8988T (cell line): ENCODE measurements at places on chromosomes 3 and 15.

DNA sequence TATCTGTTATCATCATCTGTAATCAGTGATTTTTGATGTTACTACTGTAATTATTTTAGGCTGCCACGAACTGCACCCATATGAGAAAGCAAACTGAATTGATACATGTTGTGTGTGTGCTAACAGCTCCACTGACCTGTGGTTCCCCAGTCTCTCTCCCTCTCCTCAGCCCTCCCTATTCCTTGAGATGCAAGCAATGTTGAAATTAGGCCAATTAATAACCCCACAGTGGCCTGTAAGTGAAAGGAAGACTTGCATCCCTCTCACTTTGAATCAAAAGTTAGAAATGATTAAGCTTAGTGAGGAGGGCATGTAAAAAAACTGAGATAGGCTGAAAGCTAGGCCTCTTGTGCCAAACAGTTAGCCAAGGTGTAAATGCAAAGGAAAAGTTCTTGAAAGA, 218.6 kb upstream of the LRRFIP2 start:
- DNase-seq, result no peak

DNA sequence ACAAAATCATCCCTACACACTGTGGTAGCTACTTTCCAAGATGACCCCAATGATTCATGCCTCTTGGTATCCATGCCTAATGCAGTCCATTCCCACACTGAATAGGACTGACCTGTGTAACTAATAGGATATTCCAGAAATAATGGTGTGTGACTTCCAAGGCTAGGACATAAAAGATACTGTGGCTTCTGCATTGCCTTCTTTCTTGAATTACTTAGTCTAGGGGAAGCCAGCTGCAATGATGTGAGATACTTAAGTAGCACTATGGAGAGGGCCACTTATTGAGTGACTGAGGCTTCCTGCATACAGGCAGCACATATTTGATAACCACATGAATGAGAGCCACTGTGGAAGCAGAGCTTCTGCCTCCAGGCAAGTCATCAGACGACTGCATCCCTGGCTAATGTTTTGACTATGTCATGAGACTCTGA, 50.1 kb downstream of the NR1I2 start:
- no peak for DNase-seq

DNA sequence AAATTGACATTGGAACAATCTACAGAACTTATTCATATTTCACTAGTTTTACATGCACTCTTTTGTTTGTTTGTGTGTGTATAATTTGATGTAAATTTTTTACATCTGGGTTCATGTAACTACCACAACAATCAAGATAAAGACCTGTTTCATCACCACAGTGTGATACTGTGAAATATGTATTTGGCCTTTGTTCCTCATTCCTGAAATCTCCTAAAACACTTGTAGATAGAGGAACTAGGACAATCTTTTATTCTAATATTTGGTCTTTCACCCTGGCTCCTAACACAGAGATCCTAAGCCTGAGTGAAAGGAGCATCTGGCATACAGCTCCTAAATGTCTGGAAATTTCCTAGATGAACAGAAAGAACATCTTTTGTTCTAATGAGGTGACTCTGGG, 155.0 kb upstream of the GPR149 start:
- no peak for DNase-seq

GRCh38 chr3:148797795-148798194, 29.8 kb upstream of the CPB1 start:
- no peak for DNase-seq

- DNase-seq, result no peak
Observed at GRCh38 chr15:81163961-81164800, 30.1 kb downstream of the CFAP161 start.

DNA sequence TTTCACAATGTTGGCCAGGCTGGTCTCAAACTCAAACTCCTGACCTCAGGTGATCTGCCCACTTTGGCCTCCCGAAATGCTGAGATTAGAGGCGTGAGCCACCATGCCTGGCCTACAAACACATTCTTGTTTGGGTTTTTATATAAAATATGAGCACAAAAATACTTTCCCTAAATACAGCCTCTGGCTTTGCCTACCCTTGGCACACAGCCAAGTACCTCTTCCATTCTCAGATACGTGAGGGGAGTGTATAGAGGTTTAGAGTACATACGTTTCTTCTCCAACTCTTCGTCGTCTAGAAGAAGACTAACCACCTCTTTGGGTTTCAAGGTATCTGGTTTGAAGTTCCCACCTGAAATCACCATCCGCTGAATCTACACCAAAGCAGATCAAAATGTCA, 33.5 kb downstream of the CHAC1 start:
- no peak for DNase-seq

DNA sequence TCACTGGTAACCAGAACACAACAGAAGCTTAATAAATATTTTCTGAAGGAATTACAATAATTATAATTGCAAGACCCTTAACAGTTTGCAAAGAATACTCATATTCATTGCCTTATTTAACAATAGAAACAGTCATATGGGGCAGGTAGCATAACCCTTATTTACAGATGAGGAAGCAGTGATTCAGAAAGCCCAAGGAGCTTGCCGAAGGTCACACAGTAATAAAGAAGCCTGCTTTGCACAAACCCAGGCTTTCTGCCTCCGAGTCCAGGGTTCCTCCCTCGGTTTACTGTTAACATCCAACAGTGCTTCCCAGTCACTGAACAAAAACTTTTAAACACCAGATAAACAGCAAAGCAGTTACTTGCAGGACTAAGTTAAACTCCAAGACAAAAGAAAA, 35.3 kb downstream of the SRGAP3 start:
- DNase-seq, result no peak

- DNase-seq, result peak; percentile 66
Observed at GRCh38 chr3:50487181-50487580, 16.3 kb downstream of the CACNA2D2 start.

GRCh38 chr3:98645039-98645438, 51.6 kb upstream of the CPOX start:
- no peak for DNase-seq

- no peak for DNase-seq
Observed at GRCh38 chr15:92365084-92365483, 28.6 kb upstream of the ST8SIA2 start.

GRCh38 chr15:64665179-64665578, 110.2 kb downstream of the RBPMS2 start:
- DNase-seq, result no peak

- DNase-seq, result no peak
Observed at GRCh38 chr15:48634893-48635292, 10.6 kb downstream of the FBN1 start.

DNA sequence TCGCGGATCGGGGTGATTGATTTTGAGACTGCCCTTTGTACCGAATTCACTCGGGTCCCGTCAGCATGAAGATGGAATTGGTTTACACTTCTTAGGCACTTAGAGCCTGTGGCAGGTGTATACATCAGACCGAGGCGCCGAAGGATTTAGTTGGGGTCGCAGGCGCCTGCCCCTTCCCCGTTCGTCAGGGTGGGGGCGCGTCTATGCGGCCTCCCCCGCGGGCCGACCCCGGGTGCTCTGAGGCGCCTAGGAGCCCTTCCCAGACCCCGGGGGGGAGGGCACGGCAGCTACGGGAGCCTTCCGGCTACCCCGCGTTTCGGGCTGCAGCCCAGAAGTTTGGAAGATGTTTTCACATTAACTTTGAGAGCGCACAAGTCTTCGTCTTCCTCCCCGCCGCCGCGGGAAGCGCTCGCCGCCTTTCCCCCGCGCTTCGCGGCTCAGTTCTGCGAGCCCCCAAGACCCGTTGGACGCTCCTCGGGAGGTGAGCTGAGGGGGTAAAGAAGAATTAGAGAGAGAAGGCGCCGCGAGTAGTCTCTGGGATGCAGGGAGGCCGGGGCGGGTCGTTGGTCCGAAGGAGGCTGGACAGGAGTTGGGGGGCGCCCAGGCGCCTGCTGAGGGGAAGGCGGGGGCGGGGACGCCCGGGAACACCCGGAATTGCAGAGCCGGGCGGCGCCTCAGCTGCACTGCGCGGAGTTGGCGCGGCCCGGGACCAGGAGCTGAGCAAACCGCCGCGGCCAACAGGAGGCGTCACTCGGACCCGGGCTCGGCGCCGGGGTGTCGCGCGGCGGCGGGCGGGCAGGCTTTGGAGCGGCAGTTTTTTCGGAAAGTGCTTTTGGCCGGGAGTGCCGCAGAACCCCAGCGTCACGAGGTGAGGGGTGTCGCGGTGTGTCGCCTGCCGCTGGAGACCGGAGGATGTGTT, 780 bp downstream of the TIPARP start:
- DNase-seq, result peak; percentile 34

DNA sequence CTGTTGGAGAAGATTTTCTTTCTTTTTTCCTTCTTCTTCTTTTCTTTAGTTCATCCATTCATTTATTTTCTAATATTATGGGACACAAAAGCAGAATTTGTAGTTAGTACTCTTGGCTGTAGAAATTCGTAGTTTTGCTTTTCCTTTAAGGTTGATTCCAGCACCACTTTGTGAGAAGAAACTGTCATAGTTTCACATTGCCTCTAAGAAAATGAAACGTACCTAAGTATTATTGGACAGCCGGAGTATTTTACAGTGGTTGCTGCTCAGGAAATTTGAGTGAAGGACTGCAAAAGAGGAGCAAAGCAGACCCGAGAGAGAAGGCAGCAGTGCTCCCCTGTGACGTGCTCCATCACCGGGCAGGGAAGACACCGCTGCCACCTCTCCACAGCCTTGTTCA, 48.1 kb downstream of the PLCL2 start:
- no peak for DNase-seq

DNA sequence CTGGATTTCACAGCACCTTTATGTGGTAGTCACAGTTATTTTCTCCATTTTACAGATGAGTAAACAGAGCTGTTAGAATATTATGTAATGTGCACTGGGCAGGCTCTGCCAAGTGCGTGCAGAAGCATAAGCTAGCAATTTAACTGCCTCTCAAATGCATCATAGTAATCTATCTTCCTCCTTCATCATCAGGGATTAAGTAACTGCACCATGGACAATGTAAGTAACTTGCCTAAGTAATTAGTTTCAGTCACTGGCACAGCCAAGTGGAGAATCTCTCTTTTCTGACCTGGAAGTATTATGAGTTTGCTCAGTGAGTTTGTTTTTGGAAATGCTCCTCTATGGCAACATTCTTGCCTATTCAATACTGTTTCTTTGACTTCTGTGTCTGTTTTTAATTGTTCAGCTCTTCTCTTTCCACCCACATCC, 260.5 kb downstream of the PTPRG start:
- no peak for DNase-seq

GRCh38 chr15:100778831-100779288, 100.8 kb upstream of the ALDH1A3 start:
- no peak for DNase-seq

GRCh38 chr3:184540777-184541681, 20.6 kb upstream of the EPHB3 start:
- peak; percentile 58 for DNase-seq

DNA sequence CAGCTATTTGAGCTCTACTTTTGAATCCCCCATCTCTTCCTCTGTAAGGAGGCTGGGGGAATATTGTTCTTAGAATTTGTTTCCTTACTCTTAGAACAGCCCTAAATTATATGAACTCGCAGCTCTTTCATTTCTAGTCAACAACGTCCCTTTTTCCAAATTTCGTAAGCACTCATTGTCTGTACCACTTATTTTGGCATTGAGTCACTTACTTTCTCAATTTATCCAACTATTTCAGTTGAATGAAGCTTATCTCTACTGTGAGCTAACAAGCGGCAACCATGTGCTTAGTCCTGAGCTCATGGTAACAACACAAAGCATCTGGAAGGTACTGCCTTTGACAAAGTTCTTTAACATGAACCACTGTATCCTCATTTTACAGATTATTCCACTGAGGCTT, 191.1 kb downstream of the GREM1 start:
- DNase-seq, result no peak

DNA sequence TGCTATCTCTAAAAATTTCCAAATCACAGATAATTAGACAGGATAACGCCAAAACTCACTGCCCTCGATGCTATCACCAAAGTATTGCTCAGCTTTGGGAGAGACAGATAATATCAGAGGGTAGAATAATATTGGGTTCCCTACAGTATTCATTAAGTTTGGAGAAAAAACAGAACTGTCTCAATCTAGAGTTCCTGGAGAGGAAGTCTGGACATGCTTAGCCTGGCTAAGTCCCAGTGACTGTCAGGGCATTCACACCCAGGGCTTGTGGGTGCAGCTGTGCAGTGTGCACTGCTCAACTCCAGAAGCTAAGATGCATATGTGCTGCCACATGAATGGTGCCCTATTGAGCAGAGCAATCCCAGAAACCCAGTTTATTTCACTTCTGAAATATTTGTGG, 459.6 kb upstream of the DPH6 start:
- no peak for DNase-seq

GRCh38 chr3:46695177-46695961, 1.9 kb upstream of the ALS2CL start:
- no peak for DNase-seq

GRCh38 chr15:84755736-84756527, 7.5 kb downstream of the ZNF592 start:
- no peak for DNase-seq

DNA sequence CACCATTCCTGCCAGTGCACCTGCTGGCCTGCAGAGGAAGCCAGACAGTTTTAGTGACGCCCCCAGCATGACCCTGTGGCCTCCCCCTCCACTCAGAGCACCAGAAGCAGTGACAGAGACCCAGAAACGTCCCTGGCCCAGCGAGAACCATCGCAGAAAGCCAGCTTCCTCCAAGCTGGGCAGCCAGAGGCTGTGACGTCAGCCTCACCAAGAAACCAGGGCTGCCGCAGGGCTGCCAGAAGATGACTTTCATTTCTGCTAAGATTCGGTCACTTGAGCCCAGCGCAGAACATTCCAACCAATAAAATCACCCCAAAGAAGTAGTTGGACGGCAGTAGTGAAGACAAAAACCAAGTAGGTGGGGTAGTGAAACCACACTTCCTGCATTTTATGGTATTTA, 29.6 kb upstream of the RPL32 start:
- DNase-seq, result no peak

GRCh38 chr3:173993299-173993698, 595.8 kb downstream of the NLGN1 start:
- DNase-seq, result peak; percentile 12

DNA sequence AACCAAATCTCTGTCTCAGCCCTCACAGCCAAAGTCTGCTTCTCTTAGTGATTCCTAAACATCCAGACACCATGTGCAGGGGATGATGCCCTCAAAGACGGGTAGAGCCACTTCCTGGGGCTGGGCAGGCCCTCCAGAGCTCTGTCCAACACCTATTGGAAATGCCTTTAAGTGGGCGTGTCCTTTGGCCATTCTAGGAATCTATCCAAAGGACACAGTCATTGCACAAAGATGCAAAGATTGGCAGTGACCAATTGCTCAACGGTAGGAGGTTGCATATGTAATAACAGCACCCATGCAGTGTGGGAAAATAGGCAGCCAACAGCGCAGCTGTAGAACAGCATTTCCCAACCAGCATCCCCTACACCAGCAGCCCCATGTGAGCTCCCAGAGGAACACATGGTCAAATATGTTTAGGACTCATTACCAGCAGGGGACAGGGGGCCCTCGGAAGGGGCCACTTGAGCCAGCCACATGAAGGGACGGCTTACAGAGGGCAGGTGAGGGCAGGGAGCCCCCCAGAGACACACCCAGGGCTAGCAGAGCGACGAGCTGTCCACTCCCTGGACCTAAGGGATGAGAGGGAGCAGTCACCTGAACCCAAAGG, 142.8 kb upstream of the IQSEC1 start:
- DNase-seq, result peak; percentile 69
